Stimulated activated naive CD4-positive, alpha-beta T cell (primary cell): ENCODE measurements at places on chromosomes 16 and 17.
A peak's percentile ranks its signal among the peaks of the same experiment; 100 is the strongest.

- DNase-seq: no peak
Measured at GRCh38 chr17:28885951-28886350, 11.6 kb downstream of the FLOT2 start.

GRCh38 chr17:80005360-80006338, 30.0 kb downstream of the TBC1D16 start:
- DNase-seq: no peak

DNA sequence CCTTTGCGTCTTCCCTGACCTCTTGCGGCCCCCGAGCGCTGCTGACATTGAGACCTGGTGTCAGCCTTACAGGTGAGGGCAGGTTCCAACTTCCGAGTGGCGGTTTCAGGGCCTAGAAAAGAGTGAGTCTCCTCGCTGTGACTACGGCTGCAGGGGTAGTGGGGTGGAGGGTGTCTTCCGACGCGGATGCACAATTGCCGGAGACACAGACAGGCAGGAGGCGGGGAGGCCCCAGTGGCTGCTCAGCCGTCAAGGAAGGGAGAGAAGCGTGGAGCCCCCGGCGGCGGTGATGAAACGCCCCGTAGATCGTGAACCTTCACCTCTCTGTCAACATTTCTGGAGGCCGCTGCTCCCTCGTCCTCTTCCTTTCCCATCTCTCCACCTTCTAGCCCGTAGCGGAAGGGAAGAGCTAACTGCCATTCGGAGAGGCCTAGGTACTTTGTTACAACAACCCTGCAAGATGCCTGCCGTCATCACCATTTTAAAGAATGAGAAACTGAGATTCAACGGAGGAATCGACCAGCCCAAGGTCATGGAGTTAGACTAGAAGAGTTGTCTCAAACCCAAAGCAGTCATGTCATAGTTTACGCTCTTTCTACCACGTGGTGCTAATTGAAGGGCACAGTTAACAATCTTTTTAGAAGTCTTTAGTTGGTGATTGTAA, 485 bp downstream of the DNAJA3 start:
- no peak for DNase-seq

DNA sequence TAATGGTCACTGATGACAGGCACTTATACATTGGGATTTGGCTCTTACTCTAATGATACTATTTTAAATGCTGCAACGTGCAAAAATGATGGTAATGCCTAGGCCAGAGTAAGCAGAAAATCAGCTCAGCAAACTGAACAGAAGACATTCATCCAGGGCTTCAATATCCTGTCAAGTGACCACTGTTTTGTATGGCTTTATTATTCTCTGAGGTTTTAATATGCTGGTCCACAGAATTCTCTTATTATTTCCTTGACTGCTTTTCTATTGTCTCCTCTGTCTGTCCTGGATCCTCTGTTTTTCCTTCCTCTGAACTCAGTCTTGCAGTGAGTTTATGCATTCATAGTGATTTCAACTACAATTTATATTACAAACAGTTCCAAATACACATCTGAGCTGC, 90.8 kb upstream of the PMFBP1 start:
- DNase-seq: no peak

DNA sequence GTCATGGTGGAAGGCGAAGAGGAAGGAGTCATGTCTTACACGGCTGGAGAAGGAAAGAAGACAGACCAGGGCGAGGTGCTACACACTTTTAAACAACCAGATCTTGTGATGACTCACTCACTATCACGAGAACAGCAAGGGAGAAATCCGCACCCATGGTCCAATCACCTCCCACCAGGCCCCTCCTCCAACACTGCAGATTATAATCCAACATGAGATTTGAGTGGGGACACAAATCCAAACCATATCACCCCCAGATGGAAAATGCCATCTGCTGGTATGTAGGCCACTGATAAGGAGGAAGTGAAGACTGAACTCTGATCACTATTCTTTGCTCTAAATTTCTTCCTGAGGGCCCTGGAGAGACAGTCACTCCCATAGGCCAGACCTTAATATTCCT, 7.5 kb upstream of the ITGAX start:
- DNase-seq: no peak

GRCh38 chr17:50056961-50057330, 1.0 kb downstream of the ITGA3 start:
- DNase-seq: no peak

DNA sequence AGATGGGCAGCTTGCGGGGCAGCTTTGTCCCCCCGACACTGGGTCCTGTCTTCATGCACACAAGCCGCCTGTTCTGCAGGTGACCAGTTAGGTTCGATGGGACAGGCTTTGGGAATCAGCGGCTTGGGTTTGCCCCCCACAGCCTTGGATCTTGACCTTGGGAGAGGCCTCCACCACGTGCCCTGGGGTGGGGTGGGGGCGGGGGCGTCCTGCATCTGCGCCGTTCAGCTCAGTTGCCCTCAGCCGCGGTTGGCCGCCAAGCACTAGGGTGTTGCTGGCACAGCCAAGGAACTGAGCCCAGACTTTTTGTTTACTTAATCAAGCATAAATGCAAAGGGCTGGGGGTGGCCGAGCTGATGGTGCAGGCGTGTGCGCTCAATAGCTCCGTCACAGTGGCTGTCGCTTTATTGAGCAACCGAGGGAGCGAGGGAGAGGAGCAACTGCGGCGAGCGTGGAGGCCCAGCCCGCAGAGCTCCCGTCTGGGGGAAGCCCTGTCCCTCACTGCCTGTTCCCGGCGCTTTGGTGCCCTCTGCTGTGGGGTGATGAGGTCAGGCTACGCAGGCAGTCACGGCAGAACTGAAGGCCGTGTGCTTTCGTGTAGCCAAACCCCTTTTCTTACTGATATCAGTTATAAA, 33.9 kb downstream of the JPH3 start:
- peak; percentile 74 for DNase-seq

- no peak for DNase-seq
Measured at GRCh38 chr16:30920891-30921290, 2.5 kb upstream of the FBXL19 start.
